ENCODE measurements at places on chromosomes 3 and 15.

GRCh38 chr3:85821130-85821756, 862.5 kb downstream of the CADM2 start:
- no peak for DNase-seq

GRCh38 chr3:34185301-34185700, 386.9 kb downstream of the PDCD6IP start:
- DNase-seq = no peak

- no peak for DNase-seq
Measured at GRCh38 chr3:53168175-53168923, 7.3 kb downstream of the PRKCD start.

DNA sequence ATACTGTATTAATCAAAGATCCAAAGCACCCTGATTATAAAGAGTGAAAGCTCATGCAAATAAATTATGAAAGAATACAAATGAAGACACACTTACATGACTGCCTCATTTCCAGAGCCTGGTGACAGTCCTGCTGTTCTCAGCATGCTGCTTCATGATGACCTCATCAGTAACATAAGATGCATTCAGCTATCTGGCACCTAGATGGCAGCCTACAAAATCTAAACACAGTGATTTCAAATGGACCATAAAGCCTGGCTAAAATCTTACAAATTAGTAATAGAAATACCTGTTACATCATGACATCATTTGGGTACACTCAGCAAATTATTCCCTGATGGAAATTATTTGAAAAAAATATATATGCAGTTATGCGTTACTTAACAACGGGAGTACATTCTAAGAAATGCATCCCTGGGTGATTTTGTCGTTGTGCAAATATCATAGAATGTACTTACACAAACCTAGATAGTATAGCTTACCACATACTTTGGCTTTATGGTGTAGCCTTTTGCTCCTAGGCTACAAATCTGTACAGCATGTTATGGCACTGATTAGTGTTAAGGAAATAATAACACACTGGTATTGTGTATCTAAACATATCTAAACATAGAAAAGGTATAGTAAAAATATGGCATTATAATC, 207.2 kb downstream of the EPHA3 start:
- no peak for DNase-seq

GRCh38 chr3:189833996-189834395, 202.8 kb downstream of the TP63 start:
- DNase-seq = no peak

DNA sequence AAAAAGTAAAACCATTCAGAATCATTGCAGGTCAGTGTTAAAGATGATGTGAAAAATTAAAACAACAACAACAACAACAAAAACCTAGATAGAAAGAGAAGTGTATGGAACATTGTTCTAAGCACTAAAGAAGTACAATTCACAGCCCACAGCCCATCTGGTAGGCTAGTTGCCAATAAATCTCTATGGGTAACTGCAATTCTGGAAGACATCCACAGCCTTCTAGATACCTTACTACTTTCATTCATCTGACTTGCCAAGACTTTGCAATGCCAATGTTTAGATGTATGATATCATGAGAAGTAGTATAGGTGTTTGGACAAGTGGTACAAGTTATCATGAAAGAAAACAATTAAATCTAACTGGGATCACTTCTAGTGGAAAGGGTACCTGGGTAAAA, 198.6 kb downstream of the VGLL3 start:
- DNase-seq = no peak

GRCh38 chr3:99690761-99691369, 52.5 kb downstream of the COL8A1 start:
- DNase-seq = no peak

- DNase-seq = no peak
Measured at GRCh38 chr3:177574222-177574856, 377.1 kb upstream of the TBL1XR1 start.

GRCh38 chr3:56488812-56489600, 20.7 kb upstream of the ERC2 start:
- DNase-seq = no peak

DNA sequence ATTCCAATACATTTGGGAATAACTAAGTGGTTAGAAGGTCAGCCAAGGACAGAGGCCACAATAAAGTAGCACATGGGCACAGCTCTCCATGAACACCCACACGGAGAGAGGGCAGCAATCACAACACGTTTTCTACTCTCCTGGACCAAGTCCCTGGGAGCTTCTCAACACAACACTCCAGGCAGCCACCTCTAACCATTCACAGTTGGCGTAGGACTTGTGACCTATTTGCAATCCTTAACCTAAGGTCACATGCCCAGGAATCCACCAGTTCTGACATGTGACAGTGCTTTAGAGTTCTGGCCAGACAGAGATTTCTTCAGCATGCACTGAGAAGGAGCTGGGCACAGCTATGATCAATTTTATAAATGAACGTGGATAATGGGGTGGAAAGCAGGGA, 280.8 kb downstream of the SHQ1 start:
- no peak for DNase-seq

DNA sequence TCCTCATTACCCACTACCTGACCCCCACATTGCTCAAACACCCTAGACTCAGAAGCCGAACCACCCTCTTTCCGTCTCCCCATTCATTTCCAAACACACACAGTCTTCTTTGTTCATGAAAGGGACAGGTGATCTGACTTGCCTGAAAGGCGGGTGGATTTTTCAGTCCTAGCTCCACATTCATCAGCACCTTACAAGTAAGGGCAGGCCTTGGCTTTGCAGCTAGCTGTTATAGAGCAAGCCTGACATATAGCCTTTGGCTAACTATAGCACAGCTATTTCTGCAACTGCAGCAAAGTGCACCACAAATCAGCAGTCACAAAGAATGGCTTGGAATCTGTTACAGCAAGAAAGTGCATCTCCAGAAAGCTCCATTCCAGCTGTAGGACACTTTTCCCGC, 139.8 kb downstream of the XXYLT1 start:
- DNase-seq = no peak

- DNase-seq = no peak
Measured at GRCh38 chr3:140844072-140844471, 97.6 kb upstream of the SLC25A36 start.

- no peak for DNase-seq
Measured at GRCh38 chr3:50364573-50365079, 5.3 kb upstream of the TMEM115 start.

- no peak for DNase-seq
Measured at GRCh38 chr15:82810890-82811426, 1.5 kb downstream of the WHAMM start.

DNA sequence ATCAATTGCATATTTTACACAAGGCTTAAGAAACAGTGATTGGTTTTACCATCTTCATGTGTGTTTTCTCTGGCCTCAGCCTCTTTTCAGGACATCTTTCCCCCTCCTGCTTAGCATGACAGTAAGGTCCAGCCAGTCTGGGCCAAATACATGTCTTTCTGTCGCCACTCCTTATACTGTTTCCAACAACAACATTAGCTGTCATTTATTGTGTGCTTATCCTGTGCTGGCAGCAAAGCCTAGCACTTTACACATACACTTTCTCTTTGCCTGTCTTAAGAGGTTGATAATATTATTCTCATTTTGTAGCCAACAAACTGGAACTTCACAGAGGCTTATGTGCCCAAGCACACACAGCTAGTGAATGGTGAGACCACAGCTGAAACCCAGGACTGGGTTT, 37.8 kb downstream of the B3GALNT1 start:
- no peak for DNase-seq

DNA sequence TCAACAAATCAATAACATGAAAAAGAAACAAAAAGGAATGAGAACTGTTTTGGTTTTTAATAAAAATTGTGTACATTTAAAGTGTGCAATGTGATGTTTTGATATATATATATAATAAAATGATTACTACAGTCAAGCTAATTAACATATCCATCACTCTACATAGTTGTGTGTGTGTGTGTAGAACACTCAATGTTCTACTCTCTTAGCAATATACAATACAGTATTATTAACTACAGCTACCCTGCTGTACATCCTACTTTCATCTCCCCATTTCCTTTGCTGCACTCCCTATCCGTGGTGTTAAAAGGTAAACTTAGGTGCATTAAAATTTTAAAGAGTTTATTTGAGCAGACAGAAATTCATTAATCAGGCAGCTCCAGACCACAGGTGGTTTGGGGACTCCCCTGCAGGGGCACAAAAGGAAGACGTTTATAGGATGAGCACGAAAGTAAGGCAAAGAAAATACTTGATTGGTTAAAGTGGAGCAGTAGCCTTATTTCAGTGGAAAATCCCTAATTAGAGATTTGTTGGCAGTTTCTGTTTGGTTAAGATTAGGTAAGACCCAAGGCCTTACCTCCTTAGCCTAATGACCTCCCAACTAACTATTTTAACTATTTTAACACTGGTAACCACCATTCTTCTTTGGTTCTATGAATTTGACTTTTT, 61.8 kb upstream of the SNRK start:
- no peak for DNase-seq
